ENCODE measurements at places on chromosomes 5 and 9.

GRCh38 chr9:124450241-124450924 is at the start of gene ADGRD2:
Gene ADGRD2, plus strand, starts transcription at chr9:124450451. Its CDS starts 1,216 bp downstream, at chr9:124451667.
- no peak for DNase-seq

- DNase-seq: no peak
Observed at GRCh38 chr5:88664645-88665044, 218.3 kb downstream of the MEF2C start.

DNA sequence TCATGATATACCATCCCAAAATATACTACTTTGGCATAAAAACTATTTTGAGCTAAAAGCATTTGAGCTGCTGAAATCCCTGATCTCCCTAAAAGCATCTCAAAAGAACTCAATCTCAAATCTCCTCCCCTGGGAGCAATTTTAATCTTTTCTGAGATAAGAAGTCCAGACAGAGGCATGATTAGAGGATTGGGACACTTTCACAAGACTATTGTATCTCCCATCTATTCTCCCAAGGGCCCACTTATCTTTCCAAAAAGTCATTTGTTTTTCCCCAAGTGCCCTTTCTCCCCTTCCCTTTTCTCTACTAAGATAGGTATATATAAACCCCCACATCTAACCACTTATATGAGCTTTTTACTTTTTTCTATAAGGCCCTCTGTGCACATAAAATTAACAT is 79.7 kb downstream of the ALDH7A1 start:
- DNase-seq: no peak

DNA sequence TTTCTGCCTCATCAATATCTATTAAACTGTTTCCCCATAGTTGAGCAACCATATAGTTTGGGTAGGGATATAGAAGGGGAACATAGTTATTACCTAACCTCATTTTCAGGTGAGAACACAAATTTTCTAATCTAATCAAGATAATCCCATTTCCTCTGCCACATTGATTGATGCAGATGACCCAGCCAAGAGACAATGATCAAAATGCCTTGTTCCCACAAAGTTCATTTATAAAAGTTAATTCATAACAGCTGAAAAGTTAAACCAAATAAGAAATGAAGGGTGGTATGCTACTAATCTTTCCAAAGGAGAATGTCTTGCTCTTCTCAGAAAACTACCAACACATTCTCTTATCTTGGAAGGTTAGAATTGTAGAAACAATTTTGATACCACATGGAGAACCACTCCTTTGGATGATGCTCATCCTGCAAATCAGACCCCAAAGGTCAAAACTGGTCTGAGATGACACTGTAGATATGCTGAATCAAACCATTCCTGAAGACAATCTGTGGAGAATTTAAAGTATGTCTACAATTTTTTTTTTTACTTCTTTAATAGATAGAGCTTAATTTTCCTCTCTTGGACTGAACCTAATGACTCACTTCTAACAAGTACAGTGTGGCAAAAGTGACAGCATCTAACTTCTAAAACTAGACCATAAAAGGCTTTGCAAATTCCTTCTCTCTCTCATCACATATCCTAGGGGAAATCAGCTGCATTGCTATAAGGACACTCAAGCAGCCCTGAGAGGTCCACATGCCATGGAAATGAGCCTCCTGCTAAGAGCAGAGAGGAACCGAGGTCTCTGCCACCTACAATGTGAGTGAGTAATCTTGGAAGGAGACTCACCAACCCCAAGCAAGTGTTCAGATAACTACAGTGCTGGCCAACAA is 586.7 kb upstream of the TUSC1 start:
- DNase-seq: no peak

GRCh38 chr5:67141644-67142043 is 55.0 kb downstream of the CD180 start:
- no peak for DNase-seq

DNA sequence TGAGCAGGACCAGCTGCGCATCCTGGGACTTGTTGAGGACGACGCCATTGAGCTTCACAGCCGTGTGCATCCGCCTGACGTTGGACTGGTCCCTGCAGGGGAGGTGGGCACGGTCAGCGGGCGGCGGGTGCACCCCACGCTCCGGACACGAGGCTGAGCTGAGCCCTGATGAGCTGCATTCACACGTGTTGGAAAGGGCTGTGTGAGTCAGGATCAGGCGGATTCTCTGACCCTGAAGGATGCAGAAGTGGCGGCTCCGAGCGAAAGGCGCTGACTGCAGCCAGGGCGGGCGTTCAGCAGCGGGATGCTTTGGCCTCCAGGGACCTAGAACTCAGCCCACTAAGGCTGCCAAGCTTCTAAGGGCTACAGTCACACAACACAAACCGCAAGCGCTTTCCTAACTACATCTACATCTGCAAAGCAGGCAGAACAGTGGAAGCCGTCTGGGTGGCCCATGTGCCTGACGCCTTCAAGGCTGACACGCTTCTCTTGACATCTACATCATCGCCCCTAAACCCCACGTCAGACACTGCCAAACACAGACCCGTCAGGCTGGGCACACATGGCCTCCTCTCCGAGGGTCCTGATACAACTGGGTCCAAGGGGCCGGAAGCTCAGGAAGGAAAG is 44.9 kb downstream of the NKD2 start:
- DNase-seq: no peak

DNA sequence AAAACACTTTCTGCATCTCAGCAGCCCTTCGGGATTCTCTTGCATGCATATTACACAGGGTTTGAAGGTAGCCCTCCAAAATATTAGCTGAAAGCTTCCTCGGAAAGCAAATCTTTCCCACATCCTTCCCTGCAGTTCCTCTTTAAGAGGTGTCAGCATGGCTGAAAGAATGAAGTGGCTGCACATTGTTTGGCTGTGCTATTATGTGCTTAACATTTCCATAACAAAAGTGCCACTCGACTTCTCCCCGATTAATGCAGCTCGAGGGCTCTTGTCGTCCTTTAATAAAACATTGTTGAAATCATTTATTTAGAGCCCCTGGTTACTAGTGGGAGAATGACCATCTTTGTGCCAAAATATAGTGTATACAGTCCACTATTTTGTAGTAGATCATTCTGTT is 6.5 kb downstream of the GAS1 start:
- no peak for DNase-seq

DNA sequence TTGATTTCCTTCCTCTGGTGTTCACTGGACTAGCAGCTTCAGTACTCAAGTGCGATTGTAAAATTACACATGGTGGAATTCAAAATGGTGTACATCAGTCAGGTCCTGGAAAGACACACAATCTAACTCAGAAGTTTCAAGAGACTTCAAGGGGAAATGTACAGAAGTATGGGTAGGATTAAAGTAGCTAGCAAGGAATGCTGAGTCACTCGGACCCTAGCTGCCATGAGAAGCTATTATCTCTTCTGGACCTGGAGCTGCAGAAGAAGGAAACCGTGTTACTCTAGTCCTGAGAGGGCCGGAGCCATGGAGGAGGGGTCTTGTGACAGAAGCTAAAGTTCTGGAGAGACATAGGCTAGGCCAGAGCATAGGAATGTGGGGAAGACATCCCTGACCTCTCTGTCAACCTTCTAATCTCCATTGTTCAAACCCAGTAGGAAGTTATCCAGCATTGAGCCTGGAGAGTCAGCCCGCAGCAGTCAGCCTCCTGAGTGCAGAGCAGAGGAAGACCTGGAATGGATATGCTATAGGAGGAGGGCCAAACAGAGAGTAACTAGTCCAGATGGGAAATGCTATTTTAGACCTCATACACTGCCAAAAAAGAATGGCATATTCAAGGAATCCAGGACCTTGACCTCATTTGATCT is 84.3 kb downstream of the GHR start:
- DNase-seq: no peak

Measured in activated CD4-positive, alpha-beta T cell treated with anti-CD3 and anti-CD28 coated beads for 24 hours (primary cell).